Activated CD4-positive, CD25-positive, alpha-beta regulatory T cell treated with anti-CD3 and anti-CD28 coated beads, Interleukin-2, amount 50 U/mL, for 24 hours (primary cell): ENCODE measurements at places on chromosomes 5 and 9.

DNA sequence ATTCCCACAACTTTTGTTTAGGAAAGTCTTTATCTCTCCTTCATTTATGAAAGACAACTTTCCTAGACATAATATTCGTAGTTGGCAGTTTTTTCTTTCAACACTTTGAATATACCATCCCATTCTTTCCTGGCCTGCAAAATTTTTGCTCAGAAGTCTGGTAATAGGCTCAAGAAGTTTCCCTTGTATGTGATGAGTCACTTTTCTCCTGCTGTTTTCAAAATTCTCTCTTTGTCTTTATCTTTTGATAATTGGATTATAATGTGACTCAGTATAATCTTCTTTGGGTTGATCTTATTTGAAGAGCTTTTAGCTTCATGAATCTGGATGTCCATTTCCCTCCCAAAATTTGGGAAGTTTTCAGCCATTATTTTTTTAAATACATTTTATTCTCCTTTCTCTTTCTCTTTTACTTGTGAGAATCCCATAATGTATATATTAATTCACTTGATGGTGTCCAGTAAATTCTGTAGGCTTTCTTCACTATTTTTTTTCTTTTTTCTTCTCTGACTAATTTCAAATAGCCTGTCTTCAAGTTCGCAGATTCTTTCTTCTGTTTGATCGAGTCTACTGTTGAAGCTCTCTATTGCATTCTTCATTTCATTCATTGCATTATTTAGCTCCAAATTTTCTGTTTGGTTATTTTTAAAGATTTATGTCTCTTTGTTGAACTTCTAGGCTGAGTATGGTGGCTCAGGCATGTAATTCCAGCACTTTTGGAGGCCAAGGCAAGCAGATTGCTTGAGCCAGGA, 37.3 kb upstream of the CKS2 start:
- no peak for ATAC-seq

- ATAC-seq: no peak
Observed at GRCh38 chr9:98312365-98312764, 56.9 kb upstream of the TBC1D2 start.

DNA sequence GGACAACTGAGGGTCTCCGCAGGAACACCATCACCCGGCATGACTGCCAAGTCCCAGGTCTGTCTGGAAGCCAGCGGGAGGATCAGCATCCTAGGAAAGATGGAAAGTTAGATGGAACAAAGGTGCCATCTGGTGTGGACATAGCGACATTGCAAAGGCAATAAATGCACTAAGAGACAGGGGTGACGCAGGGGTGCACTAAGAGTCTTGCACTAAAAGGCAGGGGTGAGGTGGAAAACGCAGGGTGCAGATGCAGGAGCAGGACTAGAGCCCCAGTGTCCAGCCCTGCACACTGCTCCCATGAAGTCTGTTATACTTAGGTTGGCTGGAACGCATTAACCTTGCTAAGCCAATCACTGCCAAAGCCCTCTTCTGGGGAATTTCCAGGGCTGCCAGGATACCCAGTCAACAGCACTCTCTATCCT, 15.5 kb downstream of the ATOX1 start:
- ATAC-seq: no peak

DNA sequence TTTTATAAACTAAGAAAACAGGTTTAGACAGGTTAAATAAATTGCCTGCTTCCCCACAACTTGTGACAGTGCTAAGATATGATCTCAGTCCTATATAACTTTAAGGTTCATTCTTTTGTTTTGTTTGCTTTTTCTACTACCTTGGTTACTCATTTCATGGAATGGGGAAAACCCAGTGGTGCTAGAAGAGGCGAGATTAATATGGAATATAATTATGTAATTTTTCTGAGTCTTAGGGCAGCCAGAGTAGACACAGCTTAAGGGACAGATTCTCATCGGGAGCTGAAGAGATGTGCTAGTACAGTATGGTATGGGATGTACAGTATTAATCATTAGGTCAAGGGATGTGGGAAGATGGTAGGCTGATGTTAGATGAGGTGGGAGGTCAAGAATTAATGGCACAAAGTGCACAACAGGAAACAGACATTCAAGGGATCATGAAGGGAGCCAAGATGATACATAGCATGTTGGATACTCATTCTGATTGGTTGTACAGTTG, 6.2 kb downstream of the TRIM32 start:
- ATAC-seq: peak; percentile 23

GRCh38 chr5:62289813-62290212, 16.2 kb upstream of the KIF2A start:
- ATAC-seq: no peak
